Glutamatergic neuron (in vitro differentiated cells): ENCODE measurements at places on chromosomes 2 and 18.

GRCh38 chr2:65393743-65394422, 38.5 kb downstream of the SPRED2 start:
- no peak for DNase-seq

GRCh38 chr2:181682026-181682789, 1.9 kb upstream of the NEUROD1 start:
- DNase-seq: no peak

GRCh38 chr18:9825571-9826073, 60.2 kb upstream of the TXNDC2 start:
- DNase-seq: no peak

GRCh38 chr2:47078541-47079482, 76.3 kb downstream of the STPG4 start:
- no peak for DNase-seq

DNA sequence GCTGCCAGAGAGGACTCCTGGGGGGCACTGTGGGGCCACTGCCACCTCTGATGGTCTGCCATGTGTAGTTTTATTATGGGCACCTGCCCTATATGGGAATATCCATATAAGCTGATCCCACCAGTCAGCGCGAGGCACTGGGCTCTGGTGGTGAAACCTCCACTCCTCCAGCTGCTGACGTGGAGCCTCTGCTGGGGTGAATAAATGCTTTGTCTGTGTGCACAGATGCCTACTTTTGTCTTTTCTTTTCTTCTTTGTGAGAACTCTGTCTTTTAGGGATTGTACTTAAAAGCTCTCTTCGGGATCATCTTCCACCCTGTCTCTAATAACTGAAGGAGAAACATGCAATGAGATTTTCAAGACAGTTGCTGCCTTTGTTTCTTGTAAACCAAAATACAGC, 68.9 kb upstream of the NCK2 start:
- DNase-seq: no peak

DNA sequence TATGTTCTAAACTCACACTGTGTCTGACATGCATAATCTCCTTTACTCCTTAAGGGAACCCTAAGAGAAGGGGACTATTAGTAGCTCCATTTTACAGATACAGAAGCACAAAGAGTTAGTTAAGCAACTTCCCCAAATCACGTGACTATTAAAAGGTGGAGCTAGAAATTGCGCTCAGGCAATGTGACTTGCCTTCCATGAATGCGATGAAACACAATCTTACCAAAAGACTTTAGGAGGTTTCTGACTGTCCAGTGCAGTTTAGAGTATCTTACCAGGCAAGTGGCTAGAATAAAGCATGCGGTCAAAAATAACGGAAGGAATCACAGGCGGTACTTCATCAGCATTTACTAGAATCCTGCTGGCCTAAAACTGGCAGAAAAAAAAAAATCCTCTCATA, 70.4 kb downstream of the ZNF521 start:
- DNase-seq: no peak

DNA sequence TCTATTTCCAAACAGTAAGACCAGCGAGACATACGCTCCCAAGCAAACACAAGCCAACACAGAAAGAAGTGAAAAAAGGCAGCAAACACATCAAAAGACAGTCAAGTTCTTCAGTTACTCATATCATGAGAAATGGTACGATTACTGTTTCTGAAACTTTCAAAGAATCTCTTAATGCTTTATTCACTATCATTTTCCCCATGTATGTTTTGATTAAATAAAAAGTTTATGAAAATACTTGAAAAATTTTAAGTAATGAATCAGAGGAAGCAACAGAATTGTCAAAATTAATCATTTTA, 114.9 kb downstream of the HDAC4 start:
- DNase-seq: no peak

GRCh38 chr2:151760139-151760650, 25.9 kb upstream of the NEB start:
- DNase-seq: no peak

GRCh38 chr2:98242003-98242402, 104.3 kb upstream of the CNGA3 start:
- no peak for DNase-seq

DNA sequence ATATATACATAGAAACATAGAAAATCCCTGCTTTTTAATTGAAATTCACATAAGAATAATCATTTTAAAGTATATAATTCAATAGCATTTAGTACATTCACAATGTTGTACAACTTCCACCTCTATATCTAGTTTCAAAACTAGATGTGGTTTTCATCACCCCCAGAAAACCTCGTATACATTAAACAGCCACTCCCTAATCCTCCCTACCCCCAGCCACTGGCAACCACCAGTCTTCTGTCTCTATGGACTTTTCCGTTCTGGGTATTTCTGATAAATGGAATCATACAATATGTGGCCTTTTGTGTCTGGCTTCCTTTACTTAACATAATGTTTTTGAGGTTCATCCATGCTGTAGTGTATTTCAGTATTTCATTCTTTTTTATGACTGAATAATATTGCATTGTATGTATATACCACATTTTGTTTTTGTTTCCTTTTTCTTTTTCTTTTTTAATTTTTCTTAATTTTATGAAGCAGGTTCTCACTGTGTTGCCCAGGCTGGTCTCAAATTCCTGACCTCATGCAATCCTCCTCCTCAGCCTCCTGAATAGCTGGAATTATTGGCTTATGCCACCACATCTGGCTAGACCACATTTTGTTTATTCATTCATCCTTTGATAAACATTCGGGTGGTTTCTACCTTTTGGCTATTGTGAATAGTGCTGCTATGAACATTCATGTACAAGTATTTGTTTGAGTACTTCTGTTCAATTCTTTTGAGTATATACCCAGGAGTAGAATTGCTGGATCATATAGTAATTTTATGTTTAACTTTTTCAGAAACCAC, 50.6 kb upstream of the RNF152 start:
- no peak for DNase-seq

DNA sequence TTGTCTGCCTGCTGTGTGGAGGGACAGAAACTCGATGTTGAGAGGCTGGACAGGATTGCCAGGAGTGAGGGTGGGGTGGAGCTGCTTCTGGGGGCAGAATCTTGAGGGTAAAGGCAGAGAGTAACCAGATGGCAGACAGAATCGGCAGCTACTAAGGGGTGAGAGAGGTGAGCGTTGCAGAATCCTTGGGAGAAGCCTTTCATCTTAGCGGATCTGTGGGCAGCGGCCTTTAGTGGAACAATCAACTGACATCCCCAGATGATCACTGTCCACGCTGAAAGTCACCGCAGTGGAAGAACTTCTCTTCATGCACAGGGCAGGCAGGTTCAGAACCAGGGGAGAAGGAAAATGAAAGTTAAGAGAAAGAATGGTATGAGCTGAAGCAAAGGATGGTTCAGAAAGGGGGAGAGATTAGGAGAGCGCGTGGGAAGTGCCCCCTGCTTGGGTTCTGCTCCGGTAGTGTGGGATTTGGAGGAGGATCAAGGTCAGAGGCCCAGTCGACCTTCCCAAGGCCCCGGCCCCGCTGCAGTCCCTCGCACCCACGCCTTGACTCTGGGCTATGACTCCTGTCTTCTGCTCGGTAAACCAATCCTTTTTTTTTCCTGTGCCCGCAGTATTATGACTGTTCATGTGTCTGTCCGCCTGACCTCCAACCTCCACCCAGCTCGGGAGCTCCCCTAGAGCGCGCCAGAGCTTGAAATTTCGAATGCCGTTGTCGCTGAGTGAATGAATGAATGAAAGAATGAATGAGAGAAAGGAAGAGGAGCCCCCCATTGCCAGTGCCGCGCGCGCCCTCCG, 584 bp downstream of the BOLA3 start:
- DNase-seq: no peak

DNA sequence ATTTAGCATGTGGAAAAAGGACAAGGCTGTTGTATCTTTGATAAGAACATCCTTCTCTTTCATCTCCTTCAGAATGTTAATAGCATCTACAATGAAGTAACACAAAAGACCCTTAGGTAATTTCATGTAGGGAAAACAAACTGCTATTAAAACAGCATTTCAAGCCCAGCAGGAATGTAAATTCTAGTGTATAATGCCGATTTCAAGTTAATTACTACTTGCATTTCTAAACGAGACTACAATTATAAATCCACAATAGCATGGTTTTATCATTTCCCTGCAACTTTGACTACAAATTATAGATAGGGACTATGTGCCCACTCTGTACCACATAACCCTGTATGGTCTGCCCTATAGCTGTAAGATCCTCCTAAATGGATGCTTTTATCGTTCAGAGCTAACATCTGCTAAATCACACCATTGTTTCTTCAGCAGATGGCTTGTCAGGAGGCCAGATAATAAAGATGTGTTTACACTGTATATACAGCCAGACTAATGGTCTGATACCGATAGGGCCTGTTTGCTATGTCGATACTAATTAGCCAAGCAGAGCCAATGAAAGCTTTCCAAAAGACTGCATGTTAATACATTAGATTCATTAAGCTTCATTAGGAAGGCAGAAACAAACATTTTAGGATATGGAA, 51.9 kb downstream of the LRPPRC start:
- no peak for DNase-seq

DNA sequence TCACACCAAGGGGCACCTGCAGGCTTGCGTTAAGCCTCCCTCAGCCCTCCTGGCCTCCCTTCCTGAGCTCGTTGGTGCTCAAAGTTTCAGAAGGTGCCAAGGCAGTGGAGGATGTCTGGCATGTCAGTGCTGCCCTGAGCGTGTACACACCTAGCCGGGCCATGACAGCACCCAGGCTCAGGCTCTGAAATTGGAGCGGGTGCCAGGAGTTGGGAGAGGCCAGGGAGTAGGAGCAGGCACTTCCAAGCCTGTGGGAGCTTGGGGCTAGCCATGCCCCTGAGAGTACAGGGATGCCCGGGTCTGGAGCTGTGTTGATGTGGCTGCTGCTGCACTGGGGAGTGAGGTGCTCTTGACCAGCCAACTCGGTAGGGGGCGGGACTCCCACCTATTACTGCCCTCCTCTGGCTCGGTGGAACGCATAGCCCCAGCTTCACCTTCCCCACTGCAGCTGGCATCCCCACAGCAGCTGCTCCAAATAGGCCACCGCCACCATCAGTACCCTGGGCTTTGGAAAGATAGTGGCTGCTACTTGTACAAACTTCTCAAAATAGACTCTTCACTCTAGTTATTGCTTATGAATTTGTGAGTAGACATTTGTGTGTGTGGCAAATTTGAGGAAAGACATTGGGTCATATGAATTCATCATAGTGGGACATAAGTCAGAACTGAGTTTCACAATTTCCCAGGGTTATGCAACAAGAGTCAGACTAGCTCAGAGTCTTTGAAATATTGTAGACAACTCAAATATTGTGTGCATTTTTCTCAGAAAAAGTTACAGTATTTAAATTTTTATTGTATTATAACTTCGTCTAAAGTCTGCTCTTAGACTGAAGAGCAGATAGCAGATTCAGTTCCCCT, 6.8 kb upstream of the PCARE start:
- DNase-seq: no peak

DNA sequence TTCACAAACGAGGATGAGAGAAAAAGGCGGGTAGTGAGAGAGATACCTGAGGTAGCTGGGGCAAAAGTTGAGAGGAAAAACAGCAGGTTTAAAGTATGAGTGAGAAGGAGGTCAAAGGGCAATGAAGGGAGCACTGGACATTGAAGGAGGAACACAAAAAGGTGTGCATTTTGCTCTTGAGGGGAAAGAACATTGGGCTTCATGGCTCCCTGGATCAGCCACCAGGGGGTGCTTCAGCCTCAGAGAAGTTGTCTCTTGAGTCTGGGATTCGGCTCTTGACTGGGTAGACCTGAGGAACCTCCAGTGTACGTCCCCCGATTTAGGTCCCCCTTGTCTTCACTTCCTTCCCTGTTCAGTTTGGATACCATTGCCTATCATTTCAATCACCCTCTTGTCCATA, 128.5 kb downstream of the RAPGEF4 start:
- DNase-seq: peak; percentile 81

DNA sequence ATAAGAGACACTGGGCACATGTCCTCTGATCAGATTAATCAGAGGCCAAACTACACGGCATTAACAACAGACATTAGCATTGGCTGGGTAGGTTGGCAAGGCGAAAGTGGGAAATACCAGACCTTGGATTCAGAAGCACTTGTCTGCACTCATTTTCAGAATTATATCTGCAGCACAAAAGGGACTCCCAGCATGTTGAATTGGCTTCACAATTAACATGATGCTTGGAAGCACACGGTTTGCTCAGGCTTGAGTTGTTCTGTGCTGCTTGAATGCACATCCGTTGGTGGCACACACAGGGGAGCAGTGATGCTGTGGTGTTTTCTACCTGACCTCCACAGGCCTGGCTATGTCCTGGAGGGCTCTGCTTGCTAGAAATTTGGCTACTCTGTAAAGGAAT, 83.9 kb downstream of the ACTR3 start:
- no peak for DNase-seq

- DNase-seq: no peak
Observed at GRCh38 chr2:20916604-20917286, 93.8 kb upstream of the LDAH start.

GRCh38 chr2:7026742-7027141, 109.5 kb downstream of the RNF144A start:
- no peak for DNase-seq

GRCh38 chr2:1421731-1422130, 8.5 kb downstream of the TPO start:
- no peak for DNase-seq

GRCh38 chr2:96809216-96809882, 6.7 kb upstream of the CNNM3 start:
- DNase-seq: no peak

DNA sequence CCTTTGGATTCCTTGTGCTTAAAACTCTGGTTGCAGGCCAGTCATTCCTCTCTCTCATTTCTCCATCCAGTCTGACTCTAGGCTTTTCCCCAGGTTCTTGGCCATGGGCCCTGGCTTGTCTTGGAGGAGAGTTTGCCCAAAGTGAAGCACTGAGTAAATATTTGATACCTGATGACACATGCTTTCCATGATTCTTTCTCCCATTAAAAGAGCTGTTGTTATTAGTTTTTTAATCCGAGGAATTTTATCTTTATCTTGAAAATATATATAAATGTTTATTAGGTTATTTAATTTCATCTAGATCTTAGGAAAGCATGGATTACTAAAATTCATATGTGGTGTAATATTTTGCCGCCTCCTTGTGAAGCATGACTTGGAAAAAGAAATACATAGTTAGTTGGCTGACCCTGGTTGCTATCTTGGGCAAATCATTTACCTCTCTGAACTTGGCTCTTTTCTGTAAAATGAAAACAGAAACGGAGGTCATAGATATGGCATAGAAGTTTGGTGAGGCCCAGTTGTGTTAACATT, 650.1 kb downstream of the SLC4A3 start:
- no peak for DNase-seq

DNA sequence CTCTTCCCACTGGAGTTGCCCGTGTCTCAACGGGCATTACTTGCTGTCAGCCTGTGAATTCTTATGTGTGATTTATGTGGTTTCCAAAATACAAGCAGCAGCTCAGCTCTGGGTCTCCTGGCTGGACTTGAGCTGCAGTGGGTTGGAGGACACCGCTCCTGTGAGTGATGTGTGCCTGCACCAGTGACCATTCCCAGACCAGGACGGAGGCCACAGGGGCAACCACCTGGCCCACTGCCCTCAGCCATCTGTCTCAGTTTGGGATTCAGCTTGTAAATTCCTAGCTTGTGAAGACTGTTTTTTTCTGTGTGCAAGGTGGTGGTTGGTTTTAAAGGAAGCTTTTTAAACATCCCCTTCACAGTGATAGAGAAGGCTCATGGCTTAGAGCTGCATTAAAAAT, 261.0 kb downstream of the BCL2 start:
- DNase-seq: peak; percentile 61
